ENCODE measurements at places on chromosomes 3 and 15. TPM values are rescaled to one million over a fixed set of nuclear protein-coding genes. Genes with fewer than 3 reads are reported as not detected.

The VWA5B2 gene
- polyA plus RNA-seq = 0.11 TPM

The ZNF774 gene
- polyA plus RNA-seq = 4.2 TPM

The RAD54L2 gene
- 5.5 TPM for polyA plus RNA-seq

The UBA7 gene
- 22.8 TPM for polyA plus RNA-seq

The RASGRP1 gene
- polyA plus RNA-seq = 0.04 TPM

The CD200R1 gene
- polyA plus RNA-seq = 0.19 TPM

The GOLGA8H gene
- polyA plus RNA-seq = 1.3 TPM

The CRBN gene
- 26.8 TPM for polyA plus RNA-seq

The MYLK gene
- polyA plus RNA-seq = 3.2 TPM

The OR5AC2 gene
- not detected for polyA plus RNA-seq
